ENCODE measurements at places on chromosomes 5 and 9.
A peak's percentile ranks its signal among the peaks of the same experiment; 100 is the strongest.

DNA sequence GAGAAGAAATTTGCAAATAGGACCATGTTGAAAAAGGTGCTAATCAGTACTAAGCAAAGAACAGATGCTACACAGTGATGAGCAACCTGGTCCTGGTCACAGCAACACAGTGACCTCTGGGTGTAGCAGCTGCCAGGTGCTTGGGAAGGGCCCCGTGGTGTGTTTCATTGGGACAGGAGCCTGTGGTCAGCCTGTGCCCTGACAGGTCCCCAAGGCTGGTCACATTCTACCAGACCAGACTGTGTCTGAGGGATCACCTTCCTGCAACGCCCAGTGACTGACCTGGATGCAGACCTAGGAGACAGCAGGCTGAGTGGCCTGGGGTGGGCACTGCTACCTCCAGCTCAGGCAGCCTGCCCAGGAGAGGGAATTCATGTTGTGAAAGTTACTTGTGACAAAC lies 54.8 kb upstream of the FAM120AOS start:
- no peak for DNase-seq

- DNase-seq, result no peak
Measured at GRCh38 chr9:124415852-124416484, 726 bp upstream of the PSMB7 start.

DNA sequence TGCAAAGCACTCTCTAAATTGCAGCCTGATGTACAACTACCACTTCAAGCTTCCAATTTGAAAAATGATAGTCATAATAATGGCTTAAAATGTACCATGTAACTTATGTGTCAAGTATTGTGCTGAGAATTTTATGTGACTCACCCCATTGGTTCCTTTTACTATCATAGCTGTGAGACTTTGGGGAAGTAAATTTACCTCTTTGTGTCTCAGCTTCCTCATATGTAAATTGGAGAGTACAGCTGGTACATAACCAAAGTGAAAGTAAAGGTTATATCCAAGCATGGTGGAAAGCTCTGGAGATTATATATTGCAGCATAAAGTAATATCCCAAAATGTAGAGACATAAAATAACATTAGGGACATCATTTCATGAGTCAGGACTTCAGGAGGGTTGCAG lies 2200.4 kb upstream of the C9orf72 start:
- DNase-seq, result no peak

DNA sequence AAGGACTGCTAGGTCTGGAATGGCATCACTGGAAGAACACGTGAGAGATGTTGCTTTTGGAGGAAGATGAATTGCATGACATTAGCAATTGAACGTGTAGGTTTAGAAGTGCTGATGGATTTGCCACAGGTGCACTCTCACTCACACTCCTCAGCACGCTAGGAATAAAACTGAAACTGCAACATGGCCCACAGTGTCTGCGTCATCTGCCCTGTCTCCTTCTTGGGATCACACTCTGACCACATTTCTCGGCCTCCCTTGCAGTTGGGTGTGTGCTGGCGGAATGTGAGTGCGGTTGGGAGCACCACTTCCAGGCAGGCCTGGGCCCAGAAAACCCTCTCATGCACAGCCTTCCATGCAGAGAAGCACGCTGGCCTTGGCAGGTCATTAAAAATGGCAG lies 152.8 kb upstream of the LHFPL2 start:
- no peak for DNase-seq

DNA sequence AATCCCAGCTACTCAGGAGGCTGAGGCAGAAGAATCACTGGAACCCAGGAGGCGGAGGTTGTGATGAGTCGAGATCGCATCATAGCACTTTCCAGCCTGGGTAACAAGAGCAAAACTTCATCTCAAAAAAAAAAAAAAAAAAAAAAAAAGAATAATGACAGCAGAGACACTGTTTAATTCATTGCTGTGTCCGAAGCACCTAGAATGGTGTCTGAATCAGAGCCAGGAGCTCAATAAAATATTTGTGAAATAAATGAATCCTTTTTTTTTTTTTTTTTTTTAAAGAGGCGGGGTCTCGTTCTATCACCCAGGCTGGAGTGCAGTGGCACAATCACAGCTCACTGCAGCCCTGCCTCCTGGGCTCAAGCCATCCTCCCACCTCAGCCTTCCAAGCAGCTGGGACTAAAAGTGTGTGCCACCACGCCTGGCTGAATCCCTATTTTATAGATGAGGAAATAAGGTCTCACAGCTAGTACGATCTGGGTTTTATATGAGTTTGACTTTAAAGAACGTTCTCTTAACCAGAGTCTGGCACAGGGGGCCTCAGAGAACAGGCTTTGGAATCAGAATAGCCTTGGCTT lies 47.8 kb downstream of the THOC3 start:
- no peak for DNase-seq

- peak; percentile 76 for DNase-seq
Measured at GRCh38 chr5:139696894-139697658, 48.9 kb downstream of the CXXC5 start.

GRCh38 chr5:103587185-103587748 lies 24.7 kb upstream of the NUDT12 start:
- peak; percentile 1 for DNase-seq

GRCh38 chr5:161925960-161926359 lies 78.0 kb downstream of the GABRA1 start:
- DNase-seq, result no peak

- no peak for DNase-seq
Measured at GRCh38 chr9:119675951-119676350, 306.7 kb upstream of the BRINP1 start.

DNA sequence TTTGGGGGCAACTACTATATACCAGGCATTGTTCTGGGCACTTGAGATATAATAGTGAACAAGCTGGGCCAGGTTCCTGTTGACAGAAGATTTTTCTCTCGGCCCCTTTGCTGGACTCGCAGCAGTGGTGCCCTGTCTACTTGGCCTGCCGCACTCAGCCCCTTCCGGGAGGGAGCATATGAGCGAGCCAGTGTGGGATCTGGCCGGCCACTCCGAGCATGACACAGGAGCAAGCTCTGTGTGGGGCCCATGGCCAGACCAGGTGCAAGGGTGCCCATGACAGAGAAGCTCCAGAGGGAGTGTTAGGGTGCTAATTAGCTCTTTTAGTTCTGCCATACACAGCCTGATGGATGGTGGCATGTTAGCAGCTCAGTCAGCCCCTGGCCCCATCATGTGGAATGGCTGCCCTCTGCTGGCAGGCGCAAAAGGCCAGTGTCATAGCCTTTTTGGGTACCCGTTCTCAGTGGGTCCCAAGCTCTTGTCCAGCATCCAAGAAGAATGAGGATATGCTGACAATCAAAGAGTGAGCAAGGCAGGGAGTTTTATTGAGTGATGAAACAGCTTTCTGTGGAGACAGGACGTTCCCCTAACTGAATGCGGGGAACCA lies 9.3 kb upstream of the KIF4B start:
- DNase-seq, result no peak

- DNase-seq, result no peak
Measured at GRCh38 chr5:73228052-73228451, 55.1 kb downstream of the TMEM174 start.

- DNase-seq, result no peak
Measured at GRCh38 chr5:159751459-159751858, 164.8 kb upstream of the ADRA1B start.

DNA sequence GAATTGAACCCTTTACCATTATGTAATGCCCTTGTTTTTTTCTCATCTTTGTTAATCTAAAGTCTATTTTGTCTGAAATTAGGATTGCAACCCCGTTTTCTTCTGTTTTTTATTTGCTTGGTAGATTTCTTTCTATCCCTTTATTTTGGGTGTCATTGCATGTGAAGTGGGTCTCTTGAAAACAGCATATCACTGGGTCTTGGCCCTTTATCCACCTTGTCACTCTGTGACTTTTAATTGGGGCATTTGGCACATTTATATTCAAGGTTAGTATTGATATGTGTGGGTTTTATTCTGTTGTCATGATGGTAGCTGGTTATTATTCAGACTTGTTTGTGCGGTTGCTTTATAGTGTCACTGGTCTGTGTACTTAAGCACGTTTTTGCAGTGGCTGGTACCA lies 117.4 kb upstream of the MARCHF11 start:
- no peak for DNase-seq

DNA sequence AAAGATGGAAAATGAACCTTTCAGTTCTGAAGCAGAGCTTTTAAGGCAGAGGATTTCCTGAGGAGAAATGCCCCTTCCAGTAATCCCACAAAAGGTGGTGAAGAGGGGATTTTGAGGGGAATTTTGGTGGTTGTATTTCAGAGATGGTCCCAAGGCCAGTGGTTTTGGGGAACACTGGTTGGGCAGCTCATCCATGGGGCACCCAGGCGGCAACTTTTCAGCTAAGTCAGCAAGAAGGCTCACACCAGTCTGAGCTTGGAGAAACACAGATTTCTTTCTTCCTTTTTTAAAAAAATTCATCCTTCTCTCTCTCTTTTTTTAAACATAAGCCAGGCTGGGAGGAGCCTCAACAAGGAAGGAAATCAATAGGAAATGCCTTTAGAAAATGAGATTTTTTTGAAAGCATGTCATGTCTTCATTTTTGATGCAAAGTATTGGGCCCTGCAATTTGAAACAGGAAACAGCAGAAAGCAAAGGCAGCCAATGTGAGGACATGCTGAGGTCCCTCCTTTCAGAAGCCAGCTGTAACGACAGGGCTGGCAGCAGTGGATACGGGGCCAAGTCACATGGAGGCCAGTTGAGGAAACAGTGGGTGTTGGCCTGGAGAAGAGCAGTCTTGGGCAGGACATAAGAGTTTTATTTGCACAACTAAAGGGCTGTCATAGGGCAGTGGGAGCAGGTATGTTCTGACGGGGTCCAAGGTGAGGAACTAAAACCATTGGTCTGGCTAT lies 155.3 kb upstream of the KLF4 start:
- peak; percentile 30 for DNase-seq

DNA sequence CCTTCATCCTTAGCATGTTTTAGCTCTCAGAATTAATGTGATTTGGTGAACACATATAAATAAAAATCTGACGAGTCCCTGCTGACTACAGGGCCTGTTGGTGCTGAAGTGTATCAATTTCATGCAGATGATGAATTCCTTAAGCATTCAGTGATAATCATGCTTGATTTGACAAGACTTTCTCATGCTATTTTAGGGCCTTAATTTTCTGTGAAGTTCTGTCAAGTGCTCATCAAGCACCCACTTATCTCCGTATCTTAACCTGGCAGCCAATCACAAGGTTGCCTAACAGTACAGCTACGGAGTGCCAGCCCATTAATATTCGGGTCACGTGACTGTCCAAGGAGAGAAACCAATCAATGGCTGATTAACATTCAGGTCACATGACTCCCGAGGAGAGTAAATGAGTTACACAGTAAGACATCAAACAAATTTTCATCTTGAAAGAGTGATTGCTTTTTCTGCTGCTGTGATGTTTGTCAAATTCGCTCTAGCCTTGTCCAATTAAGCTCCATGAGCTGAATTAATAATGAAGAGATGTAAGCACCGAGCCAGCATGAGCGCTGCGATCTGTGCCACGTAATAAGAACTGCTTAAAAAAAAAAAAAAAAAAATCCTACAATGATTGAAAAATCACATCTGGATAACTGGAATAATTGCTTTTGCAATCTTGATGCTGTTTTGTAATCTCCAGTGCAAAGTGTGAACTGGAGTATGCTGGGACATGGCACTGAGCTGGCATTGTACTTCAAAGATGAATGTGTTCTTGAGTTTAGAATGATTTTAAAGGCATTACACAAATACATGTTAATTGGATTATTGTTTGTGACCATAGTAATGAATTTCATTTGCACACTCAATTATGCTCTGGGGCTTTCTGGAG lies 104.3 kb upstream of the SPATA31D4 start:
- peak; percentile 45 for DNase-seq

DNA sequence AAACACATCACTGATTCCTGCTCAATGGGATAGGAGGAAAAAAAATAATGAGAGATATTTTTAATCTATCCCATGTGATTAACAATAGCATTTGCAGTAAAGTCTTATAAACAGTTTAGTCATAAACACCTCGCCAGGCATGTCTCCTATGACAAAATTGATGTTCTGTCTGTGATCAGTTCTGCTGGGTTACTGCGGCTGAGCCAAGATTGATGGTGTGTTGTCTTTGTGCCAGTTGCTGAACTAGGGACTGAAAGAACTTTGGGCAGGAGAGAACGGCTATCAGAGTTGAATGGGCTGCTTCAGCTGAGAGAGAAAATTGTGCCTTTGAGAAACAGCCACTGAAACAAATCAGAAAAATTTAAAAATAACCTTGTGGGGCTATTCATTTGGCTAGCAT lies 37.3 kb upstream of the MAMDC2 start:
- DNase-seq, result no peak

- no peak for DNase-seq
Measured at GRCh38 chr5:139856714-139857113, 61.1 kb downstream of the PSD2 start.

All from fibroblast of gingiva (primary cell).